ENCODE measurements at places on chromosomes 5 and 9. TPM values are rescaled to one million over a fixed set of nuclear protein-coding genes. Genes with fewer than 3 reads are reported as not detected.

- no peak overlapping the region for H3K4me3 ChIP-seq
- no peak overlapping the region for H3K27ac ChIP-seq
- H3K4me1 ChIP-seq, result no peaks in the 10 kb centered on the region
- peaks cover 5% of the 10 kb centered on the region for H3K36me3 ChIP-seq
- DNase-seq, result no peak
These were observed 24.3 kb downstream of the ABCA1 start for GRCh38 chr9:104903609-104904008.

DNA sequence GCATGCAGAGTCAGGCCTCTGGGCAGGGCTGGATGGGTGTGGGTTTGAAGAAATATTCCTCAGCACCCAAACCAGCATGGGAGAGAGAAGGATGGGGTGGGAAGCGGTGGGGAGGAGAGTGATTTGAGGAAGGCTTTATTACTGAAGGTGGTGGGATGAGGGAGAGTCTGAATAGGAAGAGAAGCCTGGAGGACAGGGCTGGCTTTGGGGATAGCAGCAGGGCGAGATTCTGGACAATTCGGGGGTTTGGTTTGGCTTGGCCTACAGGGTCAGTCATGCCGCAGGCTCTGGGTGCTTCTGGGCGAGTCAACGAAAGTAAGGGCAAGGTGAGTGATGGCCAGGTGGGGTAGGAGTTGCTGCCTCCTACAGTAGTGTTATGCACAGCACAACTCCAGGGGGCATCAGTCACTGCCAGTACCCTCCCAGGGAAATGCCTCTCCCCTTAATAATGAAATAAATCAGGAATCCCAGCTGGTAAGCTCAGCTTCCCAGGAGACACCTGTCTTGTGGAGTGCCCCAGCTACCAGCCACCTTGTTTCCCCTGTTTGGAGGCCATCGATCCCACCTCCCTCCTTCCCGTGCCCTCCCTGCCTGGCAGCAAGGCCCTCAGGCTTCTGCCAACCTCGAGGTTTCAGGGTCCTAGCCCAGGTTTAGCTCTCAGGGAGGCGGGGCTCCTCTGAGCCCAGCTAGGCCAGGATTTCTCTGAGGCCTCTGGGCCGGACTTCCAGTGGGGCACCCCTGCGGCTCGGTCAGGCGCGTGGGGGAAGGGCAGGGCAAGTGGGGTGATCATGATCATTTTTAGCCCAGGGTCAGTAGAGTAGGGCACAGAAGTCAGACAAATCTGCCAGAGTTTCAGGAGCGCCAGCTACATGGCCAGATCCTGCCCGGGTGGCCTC, 741 bp upstream of the NKX2-5 start:
- no peaks in the 10 kb centered on the region for H3K36me3 ChIP-seq
- peaks cover 12% of the 10 kb centered on the region for H3K27me3 ChIP-seq
- no peak for DNase-seq
- H3K4me3 ChIP-seq, result no peak overlapping the region
- H3K4me1 ChIP-seq, result no peaks in the 10 kb centered on the region

Gene UGT3A2
- 0.05 TPM for polyA plus RNA-seq

DNA sequence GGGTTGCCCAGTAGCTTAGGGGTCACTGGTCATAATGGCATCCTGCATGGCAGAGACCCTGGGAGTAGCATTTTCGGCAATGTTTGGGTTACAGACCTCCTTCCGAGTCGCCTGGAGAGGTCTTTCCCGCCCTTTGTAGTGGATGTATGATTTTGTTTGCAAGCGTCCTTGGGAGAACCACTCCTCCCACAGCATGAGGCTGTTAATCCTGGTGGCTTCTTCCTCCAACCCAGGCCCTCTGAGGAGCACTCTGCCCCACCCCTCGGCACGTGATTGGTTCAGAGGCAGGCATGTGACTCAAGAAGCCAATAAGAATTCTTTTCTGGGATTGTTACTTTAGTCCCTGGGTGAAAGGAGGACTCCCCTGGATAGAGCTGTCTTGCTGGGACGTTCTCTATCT, 30.2 kb upstream of the GRHPR start:
- no peak overlapping the region for H3K27ac ChIP-seq
- no peaks in the 10 kb centered on the region for H3K27me3 ChIP-seq
- H3K4me3 ChIP-seq, result no peak overlapping the region
- no peaks in the 10 kb centered on the region for H3K36me3 ChIP-seq
- DNase-seq, result no peak
- H3K4me1 ChIP-seq, result no peaks in the 10 kb centered on the region

Gene EQTN
- not detected for polyA plus RNA-seq

Gene ITGA2
- polyA plus RNA-seq, result 16.1 TPM

DNA sequence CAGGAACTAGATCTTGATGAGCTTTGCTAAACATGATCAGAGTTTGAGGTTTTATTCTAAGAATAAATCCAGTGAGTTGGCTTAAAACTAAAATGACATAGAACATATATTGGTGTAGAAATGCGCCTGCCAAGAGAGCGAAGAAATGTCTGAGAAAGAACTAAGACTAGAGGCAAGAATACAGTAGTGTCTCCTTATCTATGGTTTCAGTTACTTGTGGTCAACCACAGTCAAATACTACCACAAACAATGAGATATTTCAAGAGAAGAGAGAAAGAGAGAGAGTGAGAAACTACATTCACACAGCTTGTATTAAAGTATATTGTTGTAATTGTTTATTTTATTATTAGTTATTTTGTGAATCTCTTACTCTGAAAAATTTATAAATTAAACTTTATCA, 254.4 kb upstream of the CDH10 start:
- no peak for DNase-seq
- H3K36me3 ChIP-seq, result no peaks in the 10 kb centered on the region
- no peak overlapping the region for H3K4me3 ChIP-seq
- no peak overlapping the region for H3K27ac ChIP-seq

GRCh38 chr9:128805661-128806060, 12.6 kb upstream of the ENDOG start:
- no peak overlapping the region for H3K4me3 ChIP-seq
- DNase-seq, result no peak
- H3K36me3 ChIP-seq, result peaks cover 26% of the 10 kb centered on the region
- no peaks in the 10 kb centered on the region for H3K4me1 ChIP-seq
- no peak overlapping the region for H3K27ac ChIP-seq
- H3K27me3 ChIP-seq, result no peaks in the 10 kb centered on the region

DNA sequence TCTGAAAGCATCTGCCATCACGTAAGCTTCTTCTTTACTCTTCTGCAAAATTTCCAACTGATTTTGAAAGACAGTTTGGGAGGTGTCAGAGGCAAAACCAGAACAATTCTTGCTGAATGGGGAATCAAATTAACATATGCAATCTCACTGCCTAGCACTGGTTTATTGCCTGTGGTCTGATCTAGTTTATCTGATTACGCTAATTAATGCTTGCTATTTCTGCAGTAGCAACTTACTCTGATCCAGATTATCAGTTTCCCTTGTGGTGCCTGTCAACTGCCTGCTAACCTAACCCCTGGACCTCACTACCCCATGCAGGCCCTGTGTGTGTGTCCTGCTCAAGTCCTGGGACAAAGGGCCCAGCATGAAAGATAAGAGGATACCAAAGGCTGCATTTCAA, 40.3 kb downstream of the CCDC125 start:
- H3K4me3 ChIP-seq, result no peak overlapping the region
- peaks cover 8% of the 10 kb centered on the region for H3K36me3 ChIP-seq
- H3K4me1 ChIP-seq, result no peaks in the 10 kb centered on the region
- no peak for DNase-seq
- no peaks in the 10 kb centered on the region for H3K27me3 ChIP-seq
- no peak overlapping the region for H3K27ac ChIP-seq

DNA sequence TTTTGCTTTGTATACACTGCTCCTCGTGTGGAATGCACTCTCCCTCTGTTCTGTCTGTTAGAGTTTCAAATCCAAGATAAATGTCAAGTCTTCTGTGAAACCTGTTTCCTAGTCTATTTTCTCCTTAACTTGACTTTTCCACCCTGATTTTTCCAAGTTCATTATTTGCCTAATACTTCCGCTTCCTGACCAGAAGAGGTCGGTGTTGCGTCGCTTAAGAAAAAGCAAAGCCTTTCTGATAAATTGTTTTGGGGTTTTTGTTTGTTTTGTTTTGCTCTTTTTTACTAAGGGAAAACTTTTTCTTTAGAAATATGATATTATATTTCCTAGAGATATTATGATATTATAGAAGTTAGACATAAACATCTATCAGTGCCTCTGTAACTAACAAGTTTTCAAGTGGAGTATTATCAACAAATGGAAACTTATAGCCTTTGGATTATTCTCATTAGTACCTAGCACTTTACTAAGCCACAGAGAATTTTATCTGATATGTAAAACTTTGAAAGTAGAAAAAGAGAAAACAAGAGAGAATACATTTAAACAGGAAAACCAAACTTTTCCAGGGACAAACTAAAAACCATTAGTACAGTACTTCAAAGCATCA, 55.8 kb downstream of the PHAX start:
- no peaks in the 10 kb centered on the region for H3K27me3 ChIP-seq
- no peaks in the 10 kb centered on the region for H3K4me1 ChIP-seq
- H3K36me3 ChIP-seq, result no peaks in the 10 kb centered on the region
- H3K4me3 ChIP-seq, result no peak overlapping the region

Gene WNT8A
- not detected for polyA plus RNA-seq

DNA sequence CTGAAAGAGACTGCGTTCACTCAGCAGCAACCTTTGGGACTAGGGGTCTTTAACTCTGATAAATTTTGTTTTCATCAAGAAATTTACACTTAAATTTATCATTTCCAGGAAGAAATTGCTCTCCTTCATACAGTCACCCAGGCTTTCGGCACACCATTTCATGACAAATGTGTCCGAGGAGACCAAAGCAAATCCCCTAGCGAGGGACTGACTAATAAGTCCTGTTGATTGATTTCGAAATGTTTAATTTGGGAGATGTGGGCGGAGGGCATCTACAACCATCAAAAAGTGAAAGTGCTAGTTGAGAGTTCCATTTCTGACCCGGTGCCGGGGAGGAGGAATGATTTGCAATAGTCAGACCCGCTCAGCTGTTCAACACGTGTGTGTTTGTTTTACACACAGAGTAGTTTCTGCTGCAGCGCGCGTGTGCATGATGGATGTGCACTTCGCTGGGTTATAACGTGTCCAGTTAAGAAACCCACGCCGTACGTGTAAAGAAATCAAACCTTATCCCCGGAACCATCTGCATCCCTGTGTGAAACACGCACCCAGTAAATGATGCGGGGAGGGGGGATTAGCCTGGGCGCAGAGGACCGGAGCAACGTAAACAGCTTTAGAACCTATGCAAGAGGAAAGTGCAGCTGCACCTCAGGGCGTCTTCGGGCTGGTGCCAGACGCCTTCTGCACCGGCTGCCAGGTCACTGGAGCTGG, 845 bp upstream of the NR4A3 start:
- DNase-seq, result peak; percentile 84
- no peaks in the 10 kb centered on the region for H3K36me3 ChIP-seq
- H3K4me1 ChIP-seq, result peaks cover 8% of the 10 kb centered on the region
- peaks cover 37% of the 10 kb centered on the region for H3K27me3 ChIP-seq
- H3K27ac ChIP-seq, result peak overlapping the region; percentile 85

DNA sequence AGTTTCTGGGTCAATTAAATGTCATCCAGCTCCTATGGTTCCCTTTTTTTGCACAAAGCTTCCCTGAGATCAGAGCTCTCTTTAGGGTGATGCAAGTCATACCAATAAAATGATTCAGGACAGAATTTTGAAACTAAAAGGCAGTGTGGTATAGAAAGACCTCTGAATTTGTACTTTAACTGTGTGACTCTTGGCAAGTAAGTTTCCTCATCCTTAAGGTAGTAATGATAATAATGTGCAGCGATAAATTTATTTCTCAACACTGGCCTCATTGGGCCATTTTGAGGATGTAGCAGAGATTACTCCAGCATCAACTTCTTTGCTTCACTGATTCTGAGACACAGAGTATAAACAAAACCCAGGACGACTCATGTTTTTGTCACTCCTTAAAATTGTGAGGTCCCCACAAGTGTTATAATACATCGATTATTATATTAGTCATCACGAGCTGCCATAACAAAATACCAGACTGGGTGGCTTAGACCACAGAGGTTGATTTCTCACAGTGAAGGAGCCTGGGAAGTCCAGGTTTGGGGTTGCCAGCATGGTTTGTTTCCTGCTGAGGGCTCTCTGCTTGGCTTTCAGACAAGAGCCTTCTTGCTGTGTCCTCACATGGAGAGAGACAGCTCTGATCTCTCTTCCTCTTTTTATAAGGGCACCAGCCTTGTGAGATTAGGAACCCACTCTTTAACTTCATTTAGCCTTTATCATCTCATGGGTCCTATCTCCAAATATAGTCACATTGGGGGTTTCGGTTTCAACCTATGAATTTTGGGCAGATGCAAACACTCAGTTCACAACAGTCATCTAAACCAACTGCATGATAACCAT, 293.0 kb downstream of the ZNF608 start:
- H3K27ac ChIP-seq, result no peak overlapping the region
- no peaks in the 10 kb centered on the region for H3K4me1 ChIP-seq
- H3K36me3 ChIP-seq, result no peaks in the 10 kb centered on the region
- no peaks in the 10 kb centered on the region for H3K27me3 ChIP-seq

Gene ACTBL2
- 0.29 TPM for polyA plus RNA-seq

- DNase-seq, result no peak
- peaks cover 36% of the 10 kb centered on the region for H3K27me3 ChIP-seq
- H3K27ac ChIP-seq, result no peak overlapping the region
- H3K4me3 ChIP-seq, result no peak overlapping the region
These were observed 4.9 kb upstream of the HRH2 start for GRCh38 chr5:175652741-175653663.

- H3K36me3 ChIP-seq, result no peaks in the 10 kb centered on the region
- no peak overlapping the region for H3K27ac ChIP-seq
- H3K4me1 ChIP-seq, result no peaks in the 10 kb centered on the region
These were observed 58.2 kb downstream of the ZNF618 start for GRCh38 chr9:113934167-113934828.

Gene BTNL3
- 0.47 TPM for polyA plus RNA-seq

DNA sequence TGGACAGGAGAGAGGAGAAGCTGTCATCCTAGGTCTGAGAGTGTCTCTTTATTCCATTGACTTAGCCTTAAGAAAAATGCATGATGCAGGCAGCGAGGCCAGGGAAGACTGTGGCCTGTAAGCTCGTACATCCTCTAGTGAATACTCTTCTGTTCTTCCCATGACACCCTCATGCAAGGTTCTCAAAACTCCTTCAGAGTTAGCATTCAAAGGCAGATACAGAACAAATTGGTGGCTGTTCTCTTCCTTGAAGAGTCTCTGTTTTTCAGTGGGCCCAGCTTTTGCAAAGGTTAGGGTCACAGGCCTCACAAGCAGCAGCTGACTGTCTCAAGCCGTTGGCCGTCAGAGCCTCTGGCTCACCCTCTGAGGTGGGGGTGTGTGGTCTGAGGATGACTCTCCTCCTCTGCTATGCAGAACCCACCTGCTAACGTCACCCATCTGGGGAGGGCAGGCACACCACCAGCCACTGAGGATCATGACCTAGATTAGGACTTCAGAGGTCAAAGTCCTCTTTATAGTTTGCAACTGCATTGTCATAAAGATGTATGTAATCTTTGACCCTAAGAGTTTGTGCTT, 15.1 kb downstream of the ADCY2 start:
- H3K4me1 ChIP-seq, result peaks cover 4% of the 10 kb centered on the region
- H3K36me3 ChIP-seq, result no peaks in the 10 kb centered on the region
- no peak for DNase-seq
- no peak overlapping the region for H3K4me3 ChIP-seq

All from lung (tissue), 17 donors.